RCC 7860 (cell line): ENCODE measurements at places on chromosomes 1 and 21.

DNA sequence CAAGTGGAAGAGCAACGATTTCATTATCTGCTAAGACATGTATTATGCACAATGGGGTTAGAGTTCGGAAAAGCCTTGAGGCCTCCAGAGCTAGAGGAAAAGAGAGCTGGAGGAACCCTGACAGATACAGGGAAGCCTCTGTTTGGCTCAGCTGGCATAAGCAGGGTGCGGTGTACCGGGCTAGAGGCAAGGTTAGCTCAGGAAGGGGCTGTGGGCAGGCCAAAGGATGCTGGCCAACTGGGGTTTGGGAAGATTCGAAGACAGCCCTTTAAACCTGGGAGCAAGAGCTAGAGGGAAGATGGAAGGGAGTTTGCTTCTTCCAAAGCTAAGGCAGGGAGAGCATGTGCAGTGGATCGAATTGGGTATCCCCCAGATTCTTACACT lies 107.6 kb upstream of the TLR5 start:
- no peak for DNase-seq

DNA sequence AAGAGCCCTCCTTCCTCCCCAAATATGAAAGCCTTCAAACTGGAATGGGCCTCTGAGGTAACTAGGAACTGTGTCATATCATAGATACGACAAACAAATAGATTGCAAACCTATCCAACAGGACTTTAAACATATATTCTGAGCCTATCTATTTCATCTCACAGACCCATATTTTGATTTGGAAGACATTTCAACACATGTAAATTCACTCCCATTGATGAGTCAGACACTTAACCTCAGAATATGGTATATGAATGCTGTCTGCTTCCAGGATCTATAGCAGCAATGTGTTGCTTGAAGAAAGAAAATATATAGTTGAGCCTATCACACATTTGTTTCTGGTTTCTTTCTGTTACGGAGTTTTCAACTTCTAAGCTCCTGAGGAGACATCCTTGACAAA lies 221.9 kb upstream of the SAMSN1 start:
- no peak for DNase-seq

DNA sequence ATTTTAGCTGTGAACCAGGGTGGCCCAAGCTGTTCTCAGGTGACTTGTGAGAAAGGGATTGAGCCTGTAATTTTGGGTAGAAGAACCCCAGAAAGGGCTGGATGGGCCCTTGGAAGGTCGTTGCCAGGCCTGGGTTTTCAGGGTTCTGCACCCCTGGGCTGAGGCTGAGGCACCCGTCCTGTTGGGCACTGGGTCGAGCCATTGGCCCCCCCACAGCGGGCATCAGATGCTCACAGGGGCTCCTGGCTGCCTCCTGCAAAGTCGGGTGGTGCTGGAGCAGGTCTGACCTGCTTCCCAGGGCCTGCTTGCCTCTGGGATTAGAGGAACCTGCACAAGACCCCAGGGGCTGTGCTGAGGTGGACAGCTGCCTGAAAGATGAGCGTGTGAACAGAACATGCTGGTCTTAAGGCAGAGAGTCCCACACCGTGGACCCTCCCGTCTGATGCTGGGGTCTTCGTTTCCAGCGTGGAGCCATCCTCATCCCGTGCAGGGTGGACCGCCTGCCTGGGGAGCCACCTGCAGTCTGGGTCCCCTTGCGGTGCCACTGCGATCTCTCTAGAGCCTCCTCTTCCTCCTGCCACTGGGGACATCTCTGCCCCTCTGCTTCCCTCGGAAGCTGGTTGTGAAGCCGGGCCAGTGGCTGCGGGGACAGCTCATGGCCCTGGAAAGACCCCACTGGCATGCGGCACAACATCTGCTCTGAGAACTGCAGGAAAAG lies 1.7 kb upstream of the TRPM2 start:
- DNase-seq = no peak

DNA sequence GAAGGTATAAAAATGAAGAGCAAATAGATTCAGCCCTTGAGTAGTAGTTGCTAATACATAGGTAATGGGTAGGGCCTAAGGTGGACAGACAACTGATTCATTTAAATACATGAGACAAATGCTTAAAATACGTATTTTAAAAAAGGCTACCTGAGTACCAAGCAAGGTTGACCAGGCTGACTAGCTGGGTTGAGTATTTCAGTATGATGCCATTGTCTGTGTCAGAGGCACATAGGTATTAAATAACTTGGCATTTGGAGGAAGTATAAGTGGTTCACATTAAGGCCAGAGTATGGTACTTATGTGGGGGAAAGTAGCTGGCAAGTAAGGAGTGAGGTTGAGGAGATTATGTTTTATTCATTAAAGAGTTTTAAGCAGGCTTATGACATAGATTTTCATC lies 19.4 kb downstream of the NEK7 start:
- no peak for DNase-seq

DNA sequence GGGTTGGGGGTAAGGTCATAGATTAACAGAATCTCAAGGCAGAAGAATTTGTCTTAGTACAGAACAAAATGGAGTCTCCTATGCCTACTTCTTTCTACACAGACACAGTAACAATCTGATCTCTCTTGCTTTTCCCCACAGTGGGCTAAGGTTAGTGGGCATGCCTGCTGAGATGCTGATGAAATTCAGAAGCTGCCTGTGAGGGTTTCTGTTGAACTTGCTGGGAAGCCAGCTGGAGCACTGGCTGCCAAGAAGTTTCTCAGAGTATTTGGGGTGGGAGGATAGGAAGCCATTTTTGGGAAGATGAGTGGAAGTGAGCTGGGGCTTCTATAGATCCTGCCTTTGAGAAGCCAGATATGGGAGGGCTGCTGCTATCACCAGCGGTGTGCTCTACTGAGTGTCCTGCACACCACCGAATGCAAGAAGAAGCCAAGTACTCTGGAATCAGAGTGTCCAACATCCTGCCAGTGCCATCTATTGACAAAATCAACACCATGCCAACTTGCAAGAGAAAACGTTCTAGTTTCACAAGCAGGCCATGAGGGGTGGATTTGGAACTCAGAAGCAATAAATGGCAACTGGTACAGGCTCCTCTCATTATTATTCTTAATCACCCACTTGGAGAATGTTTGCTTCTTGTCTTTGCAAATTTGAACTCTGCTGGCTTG lies 102.7 kb downstream of the PTPRU start:
- no peak for DNase-seq

DNA sequence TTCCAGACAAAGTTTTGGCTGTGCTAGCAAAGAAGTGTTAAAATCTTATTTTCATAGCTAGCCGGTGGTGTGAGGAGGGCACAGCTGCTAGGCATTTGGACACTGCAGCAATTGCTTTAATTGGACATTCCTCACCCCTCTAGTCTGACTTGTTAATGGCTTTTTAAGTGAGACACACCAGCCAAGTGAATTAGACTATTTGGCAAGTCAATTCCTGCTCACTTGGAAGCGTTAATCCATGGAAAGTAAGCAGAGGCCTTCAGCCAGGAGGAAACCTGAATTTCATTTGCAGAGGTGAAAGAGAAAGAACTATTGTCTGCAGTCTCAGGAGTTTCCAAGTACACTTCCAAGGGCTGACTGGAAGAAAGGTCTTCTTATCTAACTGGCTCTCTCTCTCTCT lies 175.7 kb downstream of the ST6GALNAC3 start:
- no peak for DNase-seq
